ENCODE measurements at places on chromosomes 2 and 18. TPM values are rescaled to one million over a fixed set of nuclear protein-coding genes. Genes with fewer than 3 reads are reported as not detected.

RAB27B gene
- total RNA-seq = 13.1 TPM

KLHL14 gene
- 0.57 TPM for total RNA-seq

ACADL gene
- 2.1 TPM for total RNA-seq

CELF4 gene
- total RNA-seq = 3.2 TPM

CERKL gene
- total RNA-seq = 2.3 TPM

FIGN gene
- total RNA-seq = 4.5 TPM

DNA sequence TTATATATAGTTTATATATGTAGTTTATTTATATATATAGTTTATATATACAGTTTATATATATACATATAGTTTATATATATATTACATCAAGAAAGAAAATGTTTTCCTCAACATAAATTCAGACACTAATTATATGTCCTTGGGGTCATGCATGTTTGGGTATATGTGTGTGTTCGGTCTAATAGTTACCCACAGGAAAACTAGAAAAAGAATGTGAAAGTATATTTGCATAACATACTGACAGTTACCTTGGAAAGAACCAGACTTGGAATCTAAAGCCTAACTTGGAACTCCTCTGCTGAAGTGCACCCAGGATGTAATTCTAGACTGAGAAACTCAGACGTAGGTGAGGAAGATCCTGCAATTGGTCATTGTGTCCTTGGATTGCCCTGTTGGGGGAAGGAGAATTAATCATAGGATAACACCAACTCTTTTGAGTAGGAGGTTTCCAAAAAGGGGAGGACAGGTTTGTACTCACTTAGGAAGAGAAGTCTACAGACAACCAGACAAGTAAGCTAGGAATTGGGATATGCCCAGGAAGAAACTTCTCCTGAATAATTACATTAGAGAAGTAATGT, 8.9 kb upstream of the SLC25A12 start:
- no peak for DNase-seq

- DNase-seq = no peak
Observed at GRCh38 chr18:62409821-62410220, 84.7 kb downstream of the TNFRSF11A start.

DNA sequence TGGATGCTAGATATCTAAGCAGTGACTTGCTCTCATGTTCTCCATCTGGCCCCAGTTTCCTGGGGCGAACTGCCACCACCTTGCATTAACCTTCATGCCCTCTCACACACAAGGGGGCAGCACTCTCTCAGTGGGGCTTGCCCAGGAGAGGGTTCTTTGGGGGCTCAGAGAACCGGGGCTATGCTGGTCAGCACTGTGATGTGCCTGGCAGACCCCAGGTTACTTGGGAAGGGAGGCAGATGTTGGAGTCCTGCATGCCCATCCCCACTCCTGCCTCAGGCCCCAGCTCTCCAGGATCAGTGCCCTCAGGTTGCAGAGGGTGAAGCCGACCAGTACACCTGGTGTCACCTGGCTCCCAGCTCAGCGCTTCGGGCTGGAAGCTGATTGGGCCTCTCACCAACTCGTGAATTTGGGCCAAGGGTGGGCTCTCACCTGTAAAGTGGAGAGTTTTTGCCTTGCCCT, 396.2 kb upstream of the HS6ST1 start:
- DNase-seq = no peak

GRCh38 chr2:226711606-226712296, 87.9 kb downstream of the IRS1 start:
- DNase-seq = no peak

DNA sequence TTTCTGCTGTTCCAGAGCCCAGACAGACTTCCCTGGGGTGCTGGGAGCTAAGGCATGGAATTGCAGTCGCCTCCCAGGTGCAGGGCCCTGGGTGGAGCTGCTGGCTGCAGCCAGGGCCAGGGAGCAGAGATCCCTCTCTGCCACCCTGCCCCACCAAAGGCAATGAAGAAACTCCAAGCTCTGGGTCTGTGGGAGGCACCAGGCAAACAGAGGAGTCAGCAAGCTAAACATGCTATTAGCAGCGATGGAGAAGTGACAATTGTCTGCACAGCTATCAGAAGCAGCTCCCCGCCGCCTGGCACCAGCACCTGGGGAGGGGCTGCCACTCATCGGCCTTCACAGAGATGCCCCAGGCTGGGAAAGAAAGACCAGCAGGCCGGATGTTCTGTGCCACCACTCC, 28.0 kb upstream of the COX5B start:
- DNase-seq = no peak

- peak; percentile 44 for DNase-seq
Observed at GRCh38 chr2:5694306-5694705, 2.1 kb downstream of the SOX11 start.

DNA sequence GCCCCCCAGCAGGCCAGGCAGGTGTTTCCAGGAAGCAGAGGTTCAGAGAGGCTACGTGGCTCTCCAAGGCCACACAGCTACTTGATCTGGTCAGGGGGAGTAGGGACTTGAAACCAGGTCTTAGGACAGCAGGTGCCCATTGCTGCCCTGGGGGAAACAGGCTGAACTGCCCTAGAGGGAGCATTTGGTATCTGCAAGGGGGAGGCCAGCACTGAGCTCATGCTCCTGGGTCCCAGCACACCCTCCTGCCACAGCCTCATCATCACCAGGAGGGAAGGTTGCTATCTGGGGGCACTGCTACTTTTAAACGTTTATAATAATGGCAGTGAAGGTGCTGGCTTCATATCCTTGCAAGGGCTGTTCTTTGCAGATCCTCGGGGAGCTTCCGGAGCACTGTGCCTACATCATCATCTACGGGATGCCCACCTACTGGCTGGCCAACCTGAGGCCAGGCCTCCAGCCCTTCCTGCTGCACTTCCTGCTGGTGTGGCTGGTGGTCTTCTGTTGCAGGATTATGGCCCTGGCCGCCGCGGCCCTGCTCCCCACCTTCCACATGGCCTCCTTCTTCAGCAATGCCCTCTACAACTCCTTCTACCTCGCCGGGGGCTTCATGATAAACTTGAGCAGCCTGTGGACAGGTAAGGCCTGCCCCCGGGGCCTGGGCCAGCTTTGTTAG, 36.1 kb downstream of the ABCG8 start:
- DNase-seq = no peak

DNA sequence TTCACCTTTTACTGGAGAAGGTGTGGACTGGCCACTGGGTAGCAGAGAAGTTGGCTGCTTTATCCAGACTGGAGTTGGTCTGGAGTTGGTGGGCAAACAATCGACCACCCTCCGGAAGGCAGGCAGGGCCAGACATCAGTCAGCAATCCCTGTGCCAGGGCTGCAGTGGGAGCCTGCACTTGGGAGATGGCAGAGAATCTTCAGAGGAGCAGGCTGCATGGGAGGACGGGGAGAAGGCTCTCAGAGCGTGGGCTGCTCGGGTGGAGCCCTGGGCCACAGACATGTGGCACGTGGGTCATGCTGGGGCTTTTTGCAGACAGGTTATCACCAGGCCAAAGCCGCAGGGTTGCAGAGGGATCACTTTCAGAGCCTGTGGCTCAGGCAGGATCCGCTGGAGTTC, 29.6 kb downstream of the SLC9A4 start:
- no peak for DNase-seq

GRCh38 chr2:43293744-43294695, 67.6 kb upstream of the ZFP36L2 start:
- DNase-seq = peak; percentile 89

- DNase-seq = peak; percentile 51
Observed at GRCh38 chr2:217836901-217837491, 165.8 kb downstream of the TNS1 start.

DNA sequence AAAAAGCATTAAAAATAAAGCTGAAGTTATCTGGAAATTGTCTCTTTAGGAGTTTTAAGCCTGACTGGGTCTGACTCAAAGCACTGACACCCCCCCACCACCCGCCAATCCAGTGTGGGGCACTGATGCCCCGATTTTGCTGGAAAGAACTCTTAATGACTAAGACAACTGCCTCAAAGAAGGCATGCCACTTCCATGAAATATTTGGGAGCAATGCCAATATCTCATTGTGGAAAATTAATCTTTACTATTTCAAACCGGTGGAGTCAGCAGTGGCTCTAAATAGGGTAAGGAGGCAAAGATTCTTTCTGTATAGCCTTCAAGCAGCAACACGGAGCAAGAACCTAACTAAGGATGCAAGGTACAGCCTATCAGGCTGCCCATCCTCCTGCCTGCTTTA, 4.5 kb downstream of the FKBP7 start:
- no peak for DNase-seq

DNA sequence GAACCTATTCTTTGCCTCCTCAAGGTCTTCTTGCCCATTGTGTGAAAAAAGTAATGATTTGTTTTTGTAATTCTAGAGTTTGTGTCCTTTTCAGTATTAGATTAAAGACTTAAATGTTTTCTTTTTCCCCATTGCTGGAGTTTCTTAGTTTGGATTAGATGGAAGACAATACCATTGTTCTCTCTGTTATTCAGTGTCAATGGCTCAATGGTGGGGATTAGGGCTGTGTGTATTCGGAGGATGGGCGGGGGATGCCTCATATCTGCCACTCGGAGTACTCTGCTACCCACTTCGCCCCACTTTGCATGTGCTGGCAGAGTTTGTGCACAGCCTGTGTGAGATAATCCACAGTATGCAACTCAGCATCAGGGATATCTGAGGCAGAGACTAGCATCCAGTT, 90.1 kb downstream of the KLHL29 start:
- DNase-seq = no peak

Data from hepatocyte (in vitro differentiated cells).